ENCODE measurements at places on chromosomes 2 and 18.

DNA sequence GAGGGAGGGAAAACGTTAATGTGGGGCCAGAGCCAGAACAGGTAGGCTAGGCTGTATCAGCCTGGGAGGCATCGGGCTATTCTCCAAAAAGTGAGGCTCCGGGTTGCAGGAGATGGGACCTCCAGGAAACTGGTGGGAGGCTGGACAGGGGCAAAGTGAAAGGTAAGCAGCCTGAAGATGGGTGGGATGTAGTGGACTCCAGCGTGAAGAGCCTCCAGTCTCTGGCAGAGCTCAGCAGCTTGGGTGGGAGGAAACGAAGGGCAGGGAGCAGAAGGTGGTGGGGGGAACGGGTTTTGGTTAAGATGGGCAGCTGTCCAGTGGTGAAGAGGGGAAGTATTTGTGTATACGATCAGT, 3.1 kb upstream of the EMX1 start:
- no peak for DNase-seq

DNA sequence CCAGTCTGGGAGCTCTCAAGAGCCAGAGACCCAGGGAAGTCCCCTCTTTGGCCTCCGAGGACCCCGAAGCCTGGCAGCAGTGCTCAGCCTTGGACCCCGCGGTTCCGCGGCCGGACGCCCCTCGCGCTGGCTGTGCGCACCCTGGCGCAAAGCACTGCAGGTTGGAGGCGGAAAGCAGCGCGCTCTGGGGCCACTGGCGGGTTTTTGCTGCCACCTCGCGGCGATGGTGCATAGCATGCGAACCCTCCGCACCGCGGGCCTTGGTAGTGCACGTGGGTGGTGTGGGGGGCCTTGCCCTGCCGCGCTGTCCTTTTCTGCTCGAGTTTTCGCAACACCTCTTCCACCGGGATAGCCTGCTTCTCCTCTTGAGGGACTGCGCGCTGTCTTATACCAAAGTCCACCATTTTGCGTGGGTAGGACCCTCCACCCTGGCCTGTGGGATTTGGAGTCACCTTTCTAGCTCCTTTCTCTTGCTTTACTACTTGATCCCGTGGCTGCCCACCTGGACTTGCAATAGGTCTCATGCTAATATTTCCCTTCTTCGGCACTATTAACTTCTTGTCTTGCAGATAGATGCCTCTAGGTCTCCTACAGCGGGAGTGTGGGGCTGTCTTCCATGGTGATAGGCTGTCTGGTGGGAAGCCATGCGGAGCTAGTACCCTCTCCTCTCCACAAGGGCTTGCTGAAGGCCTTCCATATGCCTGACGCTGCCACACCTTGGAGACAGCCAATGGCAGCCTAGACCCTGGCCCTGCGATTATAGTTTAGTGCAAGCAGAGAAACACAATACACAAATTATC, 14.3 kb downstream of the SIX3 start:
- DNase-seq = no peak

GRCh38 chr2:133871545-133872209, 303.4 kb upstream of the NCKAP5 start:
- DNase-seq = no peak

DNA sequence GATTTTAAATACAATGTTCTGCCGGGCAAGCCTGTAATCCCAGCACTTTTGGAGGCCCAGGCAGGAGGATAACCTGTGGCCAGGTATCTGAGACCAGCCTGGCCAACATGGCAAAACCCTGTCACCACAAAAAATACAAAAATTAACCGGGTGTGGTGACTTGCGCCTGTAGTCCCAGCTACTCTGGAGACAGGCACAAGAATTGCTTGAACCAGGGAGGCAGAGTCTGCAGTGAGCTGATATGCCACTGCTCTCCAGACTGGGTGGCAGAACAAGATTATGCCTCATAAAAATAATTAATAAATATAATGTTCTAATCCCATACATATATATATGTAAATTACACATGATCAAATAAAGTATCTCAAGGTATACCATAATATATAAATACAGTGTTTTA, 119.3 kb downstream of the C2orf74 start:
- no peak for DNase-seq

All from left renal cortex interstitium (tissue), 4 donors.